ENCODE measurements at places on chromosomes 6 and 20.

GRCh38 chr6:105832313-105832761, 253.8 kb upstream of the PRDM1 start:
- DNase-seq: no peak

DNA sequence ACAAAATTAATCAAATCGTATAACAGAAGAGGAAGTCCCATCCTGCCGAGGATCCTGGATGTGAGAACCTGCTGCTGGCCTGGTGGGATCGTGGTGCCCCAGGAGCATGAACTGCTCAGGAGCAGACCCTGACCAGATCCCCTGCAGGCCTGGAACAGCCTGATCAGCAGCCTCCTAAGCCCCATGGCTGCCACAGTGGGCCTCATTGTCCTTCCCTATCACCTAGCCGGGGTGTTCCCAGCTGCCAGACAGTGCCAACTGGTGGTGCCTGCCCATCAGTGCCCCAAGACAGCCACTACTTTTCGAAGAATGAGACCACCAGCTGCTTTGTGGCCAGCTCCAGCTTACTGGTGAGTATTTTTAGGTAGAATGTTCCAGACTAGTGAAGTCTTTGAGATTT, 19.6 kb upstream of the MAS1L start:
- no peak for DNase-seq

- no peak for DNase-seq
Observed at GRCh38 chr6:37013516-37014491, 8.3 kb downstream of the FGD2 start.

- DNase-seq: no peak
Observed at GRCh38 chr6:84353459-84354423, 126.3 kb upstream of the CEP162 start.

GRCh38 chr6:79466207-79466834, 70.9 kb downstream of the LCA5 start:
- DNase-seq: peak; percentile 31

GRCh38 chr20:2088891-2089290, 12.7 kb upstream of the STK35 start:
- no peak for DNase-seq

- DNase-seq: peak; percentile 55
Observed at GRCh38 chr6:5084781-5085647, at the start of gene PPP1R3G. Gene PPP1R3G, plus strand, starts transcription at chr6:5085341. Its CDS starts 145 bp downstream, at chr6:5085486.

DNA sequence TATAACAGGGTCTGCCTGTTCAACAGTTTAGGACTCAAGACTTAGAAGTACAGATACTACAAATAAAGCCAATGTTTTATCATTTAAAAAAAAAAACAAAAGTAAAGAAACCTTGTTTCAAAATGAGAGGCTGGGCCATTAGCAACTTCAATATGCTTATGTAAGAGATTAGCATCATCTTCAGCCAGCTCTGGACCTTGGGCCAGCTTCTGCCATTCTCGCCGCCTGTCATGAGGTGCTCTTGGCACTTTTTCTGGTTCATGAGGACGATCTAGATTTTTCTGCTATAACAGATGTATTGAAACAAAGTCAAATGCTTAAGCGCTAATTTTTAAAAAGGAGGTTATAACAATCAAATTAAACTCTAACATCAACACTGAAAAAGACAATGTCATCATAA, 74.2 kb downstream of the WASF1 start:
- no peak for DNase-seq

GRCh38 chr6:47571488-47571887, 93.9 kb downstream of the CD2AP start:
- DNase-seq: no peak

GRCh38 chr20:19944772-19945459, 72.2 kb upstream of the NAA20 start:
- no peak for DNase-seq

GRCh38 chr20:856361-856775, 22.9 kb downstream of the FAM110A start:
- no peak for DNase-seq

Data from right lung (tissue), 10 donors.